HS-27A (cell line): ENCODE measurements at places on chromosomes 5 and 9.

DNA sequence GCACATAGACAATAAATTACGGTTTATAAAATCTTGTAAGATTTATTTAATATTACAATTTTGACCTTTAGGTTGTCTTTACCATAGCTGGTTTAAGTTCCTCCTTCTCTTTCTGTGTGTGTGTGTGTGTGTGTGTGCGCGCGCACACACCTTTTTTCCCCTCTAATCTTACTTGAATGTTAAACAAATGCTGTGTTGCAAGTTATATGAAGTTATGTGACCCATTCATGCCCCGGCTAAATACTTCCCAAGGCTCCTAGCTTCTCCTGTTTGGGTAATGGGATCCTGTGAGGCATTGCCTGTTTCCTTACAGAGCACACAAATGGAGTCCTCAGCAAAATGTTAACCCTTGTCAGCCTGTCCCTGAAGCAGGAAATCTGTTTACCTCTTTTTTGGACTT is 125.6 kb upstream of the ZNF608 start:
- no peak for DNase-seq

- DNase-seq, result no peak
Measured at GRCh38 chr5:157596487-157596886, 20.9 kb upstream of the ADAM19 start.

- DNase-seq, result no peak
Measured at GRCh38 chr9:92180669-92181181, 65.5 kb upstream of the SPTLC1 start.

DNA sequence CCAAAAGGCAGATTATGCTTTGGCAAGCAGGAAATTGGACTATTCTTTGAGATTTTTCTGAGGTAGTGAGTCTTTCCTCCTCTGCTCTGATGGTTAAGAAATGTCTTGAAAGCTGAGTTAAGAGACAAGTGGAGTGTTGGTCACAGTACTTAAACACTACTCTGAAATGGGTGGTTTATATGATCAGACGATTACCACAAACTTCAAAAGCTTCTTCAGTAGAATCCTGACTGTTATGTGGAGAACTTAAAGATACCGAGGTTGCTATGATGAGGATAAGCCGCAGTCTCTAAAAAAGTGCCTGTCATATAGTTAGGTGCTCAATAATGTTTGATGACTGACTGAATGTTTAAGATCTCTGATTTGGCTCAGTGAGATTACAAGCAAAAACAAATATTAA is 24.3 kb downstream of the GCNT4 start:
- no peak for DNase-seq

DNA sequence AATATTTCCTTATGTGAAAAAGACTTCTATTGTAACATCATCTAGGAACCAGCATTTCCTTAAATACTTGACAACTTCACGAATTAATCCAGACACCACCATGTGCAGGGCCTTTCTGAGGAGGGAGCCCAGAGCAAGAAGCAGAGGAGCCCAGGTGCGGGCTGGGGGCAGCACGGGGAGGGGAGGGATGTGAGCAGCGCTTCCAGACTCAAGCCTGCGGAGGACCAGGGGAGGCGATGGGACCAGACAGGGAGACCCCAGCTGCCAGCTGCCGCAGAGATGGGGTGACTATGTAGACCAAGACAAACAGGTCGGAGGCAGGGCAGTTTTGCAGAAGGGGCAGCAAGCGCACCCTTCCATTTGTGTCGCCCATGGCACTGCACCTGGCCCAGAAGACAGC is 596.1 kb downstream of the IRX1 start:
- no peak for DNase-seq

DNA sequence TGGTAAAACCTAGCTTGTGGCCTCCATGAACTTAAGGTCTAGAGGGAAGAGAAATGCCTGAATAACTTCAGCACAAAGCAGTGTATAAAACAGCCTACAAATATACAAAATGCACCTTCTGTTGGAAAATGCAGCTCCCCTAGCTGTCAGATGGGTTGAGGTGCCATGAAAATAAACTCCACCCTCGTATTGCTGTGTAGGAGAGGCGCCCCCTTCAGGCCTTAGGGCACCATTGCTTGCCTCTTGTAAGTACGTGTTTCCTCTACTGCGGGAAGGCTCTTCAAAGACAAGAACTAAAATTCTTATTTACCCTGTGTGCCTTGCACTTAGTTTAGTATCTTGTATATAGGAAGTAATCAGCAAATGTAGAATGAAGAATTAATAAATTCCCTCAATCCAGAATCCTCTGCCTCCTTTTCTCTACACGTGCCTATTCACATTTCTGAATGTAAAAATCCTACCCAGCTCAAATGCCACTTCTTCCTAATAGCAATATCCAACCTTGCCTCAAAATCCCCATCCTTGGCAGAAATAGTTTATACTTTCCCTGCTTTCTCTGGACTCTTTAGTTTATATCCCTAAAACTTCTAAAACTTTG is 393.7 kb upstream of the PDE4D start:
- DNase-seq, result peak; percentile 39

DNA sequence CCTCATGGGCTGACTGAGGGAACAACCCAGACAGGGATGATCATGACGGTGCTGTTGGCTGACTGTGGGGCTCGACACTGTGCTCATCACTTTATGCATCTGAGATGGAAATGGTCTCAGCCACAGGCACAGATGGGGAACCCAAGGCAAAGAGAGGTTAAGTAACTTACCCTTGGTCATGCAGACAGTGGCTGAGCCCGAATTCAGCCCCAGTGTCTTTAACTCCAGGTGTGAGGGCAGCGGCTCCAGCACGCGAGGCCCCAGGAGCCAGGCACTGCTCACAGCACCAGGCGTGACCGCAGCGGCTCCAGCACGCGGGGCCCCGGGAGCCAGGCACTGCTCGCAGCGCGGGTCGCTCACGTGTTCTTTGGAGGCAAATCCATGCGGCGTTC is 45.3 kb upstream of the FCN1 start:
- DNase-seq, result no peak

DNA sequence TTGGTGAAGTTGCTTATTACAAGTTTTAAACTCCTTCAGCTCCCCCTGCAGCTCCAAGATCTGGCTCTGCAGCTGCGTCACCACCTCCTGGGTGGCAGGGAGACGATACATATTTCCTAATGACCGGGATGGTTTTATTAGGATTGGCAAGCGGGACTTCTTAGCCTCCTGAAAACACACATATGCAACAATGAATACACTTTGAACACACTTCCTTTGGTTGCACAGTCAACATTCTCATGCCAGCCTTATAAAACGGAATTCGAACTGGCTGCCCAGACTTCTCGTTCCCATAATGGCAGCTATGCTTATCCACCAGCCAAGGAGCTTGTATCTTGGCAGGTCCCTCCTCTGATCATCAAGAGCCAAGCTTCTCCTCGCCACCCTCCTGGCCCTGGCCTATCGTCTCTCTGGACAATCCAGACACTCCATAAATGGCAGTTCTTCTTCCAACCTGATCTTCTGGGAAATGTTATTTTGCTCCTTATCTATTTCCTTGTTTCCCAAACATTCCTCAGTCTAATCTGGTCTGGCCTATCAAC is 131.9 kb downstream of the CDK5RAP2 start:
- DNase-seq, result no peak

GRCh38 chr5:535846-536698 is 11.8 kb upstream of the SLC9A3 start:
- DNase-seq, result no peak

DNA sequence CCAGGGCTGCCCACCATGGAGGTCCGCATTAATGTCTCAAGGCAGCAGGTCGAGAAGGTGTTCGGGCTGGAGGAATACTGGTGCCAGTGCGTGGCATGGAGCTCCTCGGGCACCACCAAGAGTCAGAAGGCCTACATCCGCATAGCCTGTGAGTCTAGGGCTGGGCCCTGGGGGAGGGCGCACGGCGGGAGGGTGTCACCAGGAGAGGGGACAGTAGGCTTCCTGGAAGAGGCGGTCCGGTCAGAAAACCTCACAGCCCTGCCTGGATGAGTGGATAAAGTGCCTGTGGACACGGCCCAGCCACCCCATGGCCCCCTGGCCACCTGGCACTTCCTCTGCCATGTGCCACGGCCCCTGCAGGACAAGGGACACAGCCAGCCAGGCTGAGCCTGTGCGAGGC is 31.0 kb downstream of the HK3 start:
- DNase-seq, result no peak

GRCh38 chr9:73780916-73781315 is 629.3 kb downstream of the ANXA1 start:
- DNase-seq, result no peak

GRCh38 chr5:87109746-87110145 is 157.9 kb upstream of the RASA1 start:
- DNase-seq, result no peak

DNA sequence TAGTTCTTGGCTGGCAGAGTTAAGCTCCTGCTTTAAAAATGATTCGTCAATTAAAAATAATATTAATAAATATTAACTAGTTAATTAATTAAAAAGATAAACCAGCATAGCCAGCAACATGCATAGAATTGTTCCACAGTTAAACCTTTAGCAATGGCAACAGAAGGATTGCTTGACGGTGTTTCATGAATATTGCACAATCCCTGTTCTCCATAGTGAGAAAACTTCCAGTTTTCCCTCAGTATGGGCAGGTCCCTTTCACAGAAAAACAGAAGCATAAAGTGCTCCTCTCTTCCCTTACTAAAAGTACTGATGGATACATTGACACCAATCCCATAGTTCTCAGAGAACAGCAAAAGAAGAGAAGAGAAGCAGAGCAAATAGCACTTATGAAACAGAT is 71.4 kb upstream of the CAST start:
- no peak for DNase-seq

- DNase-seq, result no peak
Measured at GRCh38 chr5:102731693-102732092, 23.4 kb upstream of the PAM start.

- no peak for DNase-seq
Measured at GRCh38 chr5:135437422-135437795, 9.7 kb downstream of the DCANP1 start.

DNA sequence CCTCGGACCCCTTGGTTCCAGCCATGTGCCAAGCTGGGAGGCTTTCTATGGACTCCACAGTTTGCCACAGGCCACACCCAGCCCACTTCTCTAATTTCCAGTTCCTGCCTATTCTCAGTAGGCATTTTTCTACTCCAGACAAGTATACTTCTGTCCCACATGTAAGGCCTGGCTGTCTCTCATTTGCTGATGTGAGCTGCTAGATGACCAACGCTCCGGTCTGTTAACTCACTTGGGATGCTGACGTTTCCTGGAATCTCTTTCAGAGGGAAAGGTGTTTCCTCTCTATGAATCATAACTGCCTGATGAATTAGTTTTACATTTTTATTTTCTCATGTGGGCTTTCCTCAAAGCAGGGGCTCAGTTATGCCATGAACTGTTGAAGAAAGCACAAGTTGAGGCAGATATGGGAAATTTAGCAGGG is 36.3 kb downstream of the ERGIC1 start:
- DNase-seq, result no peak

- DNase-seq, result no peak
Measured at GRCh38 chr9:88990729-88991065, 571 bp upstream of the S1PR3 start.

DNA sequence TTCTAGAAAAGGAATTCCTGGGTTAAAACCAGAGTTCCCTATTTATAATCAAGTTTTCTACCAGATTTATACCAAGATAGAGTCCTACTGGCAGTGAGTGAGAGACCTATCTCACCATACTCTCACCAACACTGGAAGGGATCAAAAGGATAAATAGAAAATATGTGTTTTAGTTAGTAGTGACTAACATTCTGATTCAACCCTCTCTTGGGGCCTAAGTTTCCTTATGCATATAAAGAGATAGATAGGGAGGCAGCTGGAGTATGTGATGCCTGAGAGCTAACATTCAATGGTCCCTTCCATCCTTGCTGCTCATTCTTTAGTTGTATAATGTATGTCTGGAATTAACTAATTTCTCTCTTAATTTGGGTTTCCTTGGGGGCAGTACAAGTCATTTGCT is 32.0 kb downstream of the CKMT2 start:
- no peak for DNase-seq

DNA sequence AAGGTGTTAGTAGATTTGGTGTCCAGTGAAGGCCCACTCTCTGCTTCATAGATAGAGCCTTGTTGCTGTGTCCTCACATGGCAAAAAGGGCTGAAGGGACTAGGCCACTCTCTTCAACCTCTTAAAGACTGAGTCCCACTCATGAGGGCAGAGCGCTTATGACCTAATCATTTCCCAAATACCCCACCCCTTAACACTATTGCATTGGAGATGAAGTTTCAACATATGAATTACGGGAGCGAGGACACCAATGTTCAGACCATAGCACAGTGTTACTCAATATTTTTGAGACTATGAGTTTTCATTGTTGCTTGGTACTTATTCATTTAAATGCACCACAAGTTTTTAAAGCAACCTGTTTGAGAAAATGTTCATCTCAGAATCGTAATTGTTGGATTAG is 8.8 kb upstream of the OTULINL start:
- DNase-seq, result no peak

DNA sequence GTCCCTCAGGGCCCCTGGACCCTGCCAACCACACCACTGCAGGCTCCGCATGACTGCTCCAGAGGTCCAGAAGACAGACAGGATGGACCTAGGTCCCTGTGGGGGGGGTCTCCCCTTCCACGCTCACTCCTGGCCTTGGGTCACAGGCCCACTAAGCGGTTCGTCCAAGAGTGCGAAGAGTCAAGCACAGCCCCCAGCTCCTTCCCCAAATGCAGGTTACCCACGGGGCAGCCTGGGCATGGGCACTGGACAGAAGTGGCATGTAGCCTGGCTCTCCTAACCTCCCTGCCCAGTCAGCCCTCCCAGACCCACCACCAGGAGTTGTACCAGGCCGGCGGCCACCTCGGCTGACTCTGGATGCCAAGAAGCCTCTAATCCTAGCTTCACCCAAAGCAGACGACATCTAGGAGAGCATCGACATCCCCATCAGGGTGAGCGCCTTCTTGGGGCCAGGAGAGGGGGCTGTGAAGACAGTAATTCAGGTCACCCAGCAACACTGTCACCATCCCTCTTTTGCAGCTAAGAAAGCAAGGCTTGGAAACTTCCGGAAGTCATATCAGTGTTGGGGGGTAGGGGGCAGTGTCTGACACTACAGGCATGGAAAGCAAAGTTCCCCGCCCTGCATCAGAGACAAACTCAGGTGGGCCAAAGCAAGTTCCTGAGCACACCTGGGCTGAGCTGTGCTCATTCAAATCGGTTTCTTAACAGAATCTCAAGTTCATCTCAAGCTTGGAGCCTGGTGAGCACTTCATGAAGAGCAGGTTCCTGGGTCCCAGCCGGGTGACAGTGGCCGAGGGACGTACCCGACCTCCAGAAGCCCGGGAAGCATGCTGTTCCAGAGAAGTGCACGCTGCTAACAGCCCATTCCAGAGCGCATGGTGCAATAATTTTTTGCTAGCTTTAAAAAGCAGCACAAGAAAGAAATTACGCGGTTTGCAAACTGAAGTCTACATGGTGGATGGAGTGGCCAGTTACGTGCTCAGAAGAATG is 68.7 kb downstream of the SEMA4D start:
- no peak for DNase-seq

DNA sequence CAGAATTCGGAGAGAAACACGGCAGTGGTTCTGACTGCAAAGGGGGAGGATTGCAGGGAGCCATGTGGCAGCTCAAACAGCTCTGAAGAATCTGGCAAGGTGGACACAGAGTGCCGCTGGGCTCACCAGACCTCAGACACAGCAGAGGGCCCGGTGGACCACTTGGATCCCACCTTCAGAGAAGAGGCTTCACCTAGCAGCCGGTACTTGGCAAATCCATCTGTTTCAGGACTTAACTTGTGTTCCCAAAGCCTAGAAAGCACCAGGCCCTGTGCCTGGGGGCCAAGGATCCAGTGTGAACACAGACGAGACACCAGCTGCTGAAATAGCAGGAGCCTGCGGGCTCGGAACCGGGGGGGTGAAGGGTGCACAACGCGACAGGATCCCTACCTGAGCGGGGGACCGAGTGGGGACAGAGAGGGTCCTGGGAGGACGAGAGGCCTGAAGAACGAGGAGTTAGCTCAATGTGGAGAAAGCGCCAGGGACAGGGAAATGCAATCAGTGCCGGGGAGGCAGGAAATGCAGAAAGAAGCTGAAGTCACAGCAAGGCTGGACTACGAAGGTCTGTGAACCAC is 44.6 kb downstream of the BTNL9 start:
- no peak for DNase-seq
